ENCODE measurements at places on chromosomes 1 and 21. TPM values are rescaled to one million over a fixed set of nuclear protein-coding genes. Genes with fewer than 3 reads are reported as not detected.

PTGER3 gene
- 2.9 TPM for total RNA-seq

PRSS38 gene
- not detected for total RNA-seq

SPRR4 gene
- total RNA-seq, result not detected

TSPEAR gene
- not detected for total RNA-seq

VWA5B1 gene
- total RNA-seq, result not detected

SPRR1A gene
- not detected for total RNA-seq
